ENCODE measurements at places on chromosomes 6 and 20.

DNA sequence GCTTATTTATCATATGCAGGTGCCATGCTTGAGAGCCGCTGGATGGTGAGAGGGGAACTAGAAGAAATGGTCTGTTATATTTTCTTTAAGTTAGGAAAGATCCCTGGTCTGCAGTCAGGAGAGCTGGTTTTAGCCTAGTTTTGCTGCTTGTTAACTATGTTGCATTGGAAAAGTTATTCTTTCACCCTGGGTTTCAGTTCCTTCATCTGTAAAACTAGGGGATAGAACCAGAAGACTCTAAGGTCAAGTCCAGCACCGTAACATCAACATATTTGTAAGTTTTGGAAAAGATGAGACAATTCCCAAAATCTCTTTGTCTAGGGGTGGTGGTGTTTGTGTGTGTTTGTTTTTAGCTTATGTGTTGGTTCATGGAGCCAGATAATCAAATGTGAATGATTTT is 304.0 kb downstream of the QKI start:
- no peak for DNase-seq

GRCh38 chr20:11509776-11510175 is 407.9 kb upstream of the BTBD3 start:
- DNase-seq, result no peak

DNA sequence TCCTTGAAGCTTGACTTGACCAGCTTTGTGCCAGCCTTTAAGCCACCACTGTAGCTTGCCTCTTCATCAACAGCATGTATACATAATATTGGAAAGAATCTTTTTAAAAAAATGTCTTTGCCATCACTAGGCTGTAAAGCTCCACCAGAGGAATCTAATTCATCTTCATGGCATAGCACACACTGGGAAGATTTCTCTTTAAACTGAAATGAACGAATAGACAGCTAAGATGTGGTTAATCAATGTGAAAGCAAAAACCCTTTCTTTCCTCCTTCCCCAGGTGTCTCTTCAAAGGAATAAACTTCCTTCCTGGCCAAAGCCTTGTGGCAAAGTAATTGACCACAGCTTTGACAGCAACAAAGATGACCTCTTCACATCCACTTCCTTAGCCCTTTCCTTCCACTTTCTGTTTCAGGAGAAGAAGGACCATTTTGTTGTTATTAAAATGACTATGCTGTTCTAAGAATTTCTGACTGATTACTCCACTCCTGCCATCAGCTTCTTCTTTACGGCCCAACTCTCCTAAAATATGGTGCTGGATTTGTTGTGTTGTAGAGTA is 428.7 kb upstream of the SOX4 start:
- peak; percentile 15 for DNase-seq

GRCh38 chr20:57332105-57333089 is 2.8 kb downstream of the SPO11 start:
- no peak for DNase-seq

GRCh38 chr6:41974281-41974825 is 32.7 kb upstream of the CCND3 start:
- no peak for DNase-seq

DNA sequence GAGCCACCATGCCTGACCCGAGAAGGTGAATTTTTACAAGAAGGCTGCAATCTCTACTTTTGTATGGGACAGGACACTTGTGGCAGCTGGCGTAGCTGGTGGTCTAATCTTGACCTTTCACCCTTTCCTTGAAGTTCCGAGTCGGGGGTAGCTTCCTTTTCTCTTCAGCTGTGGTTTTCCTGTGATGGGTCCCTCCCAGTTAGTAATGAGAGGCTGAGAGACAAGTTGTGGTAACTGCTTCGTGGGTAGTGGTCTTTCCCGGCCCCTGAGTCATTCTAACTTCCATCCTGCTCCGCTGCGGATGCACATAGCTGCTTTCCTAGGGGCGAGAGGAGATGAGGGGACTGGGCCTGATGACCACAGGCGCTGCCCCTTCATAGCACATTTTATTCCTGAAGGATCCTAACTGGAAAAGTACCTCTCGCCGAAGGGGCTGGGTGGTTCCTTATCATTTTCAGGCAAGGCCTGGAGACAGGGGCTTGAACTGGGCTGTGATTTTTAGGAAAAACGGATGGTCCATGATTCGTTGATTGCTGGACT is 3.1 kb downstream of the SYNJ2 start:
- DNase-seq, result no peak

DNA sequence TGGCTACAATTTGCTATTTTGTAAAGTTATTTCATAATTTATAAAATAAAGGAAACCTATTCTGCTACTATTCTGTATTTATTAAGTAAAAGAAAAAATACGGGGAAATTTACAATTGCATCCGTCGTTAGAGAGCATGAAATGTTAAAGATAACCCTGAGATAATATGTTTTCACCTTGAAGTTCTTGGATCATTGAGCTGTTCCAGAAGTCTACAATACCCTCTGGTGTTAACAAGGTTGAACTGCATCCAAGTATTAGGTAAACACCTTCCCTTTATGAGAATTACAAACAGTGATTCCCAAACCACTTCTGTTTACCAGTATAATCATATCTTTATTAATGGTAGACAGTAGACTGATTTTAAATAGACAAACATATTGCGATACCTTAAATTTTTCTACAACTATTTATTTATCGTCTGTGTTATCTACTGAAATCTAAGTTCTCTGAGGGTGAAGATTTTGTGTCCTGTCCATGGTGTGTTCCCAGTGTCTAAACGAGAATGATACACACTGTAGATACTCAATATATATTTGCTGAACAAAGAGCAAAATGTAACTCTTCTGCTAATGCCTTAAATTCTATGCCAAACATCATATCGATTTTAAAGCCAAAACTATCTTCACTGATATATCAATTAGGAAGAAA is 28.2 kb downstream of the TBC1D32 start:
- peak; percentile 16 for DNase-seq

DNA sequence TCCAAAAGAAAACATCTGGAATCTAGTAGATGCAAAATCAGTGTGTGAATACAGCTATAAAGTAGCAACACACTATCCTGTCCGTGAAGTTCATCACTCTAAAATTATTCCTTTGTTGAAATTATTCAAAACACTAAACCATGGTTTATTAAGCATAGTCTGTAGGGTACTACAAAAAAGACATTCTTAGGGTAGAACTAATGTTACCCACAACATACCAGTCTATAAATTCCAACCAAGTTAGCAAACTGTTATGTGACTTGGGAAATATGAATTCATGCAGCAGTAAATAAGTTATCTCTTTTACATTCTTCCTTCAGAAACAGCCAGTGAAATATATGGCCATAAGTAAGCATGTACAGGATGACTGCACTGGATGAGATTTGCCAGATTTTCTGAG is 580.3 kb upstream of the ADGRB3 start:
- DNase-seq, result no peak

DNA sequence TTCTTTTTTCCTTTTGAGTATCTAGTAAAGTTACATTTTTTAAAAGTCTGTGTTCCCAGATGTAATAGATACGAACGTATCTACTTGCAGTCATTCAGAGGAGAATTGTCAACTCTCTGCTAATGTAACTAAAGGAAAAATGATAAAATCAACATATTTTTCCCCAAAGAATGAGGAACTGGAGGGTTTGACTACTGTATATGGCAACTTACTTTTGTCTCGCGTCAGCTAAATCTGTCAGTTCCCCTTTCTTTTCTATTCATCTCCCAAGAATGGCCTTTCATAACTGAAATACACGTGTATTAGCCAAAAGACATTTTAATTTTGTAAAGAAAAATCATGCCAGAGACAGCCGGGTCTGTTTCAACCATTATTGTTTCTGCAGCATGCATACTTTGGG is 5.4 kb downstream of the EYA2 start:
- no peak for DNase-seq

- no peak for DNase-seq
Measured at GRCh38 chr20:48771542-48771941, 56.3 kb downstream of the PREX1 start.

GRCh38 chr6:31075528-31075927 is 36.8 kb downstream of the C6orf15 start:
- no peak for DNase-seq

GRCh38 chr20:1651268-1652058 is 6.1 kb downstream of the SIRPG start:
- no peak for DNase-seq

DNA sequence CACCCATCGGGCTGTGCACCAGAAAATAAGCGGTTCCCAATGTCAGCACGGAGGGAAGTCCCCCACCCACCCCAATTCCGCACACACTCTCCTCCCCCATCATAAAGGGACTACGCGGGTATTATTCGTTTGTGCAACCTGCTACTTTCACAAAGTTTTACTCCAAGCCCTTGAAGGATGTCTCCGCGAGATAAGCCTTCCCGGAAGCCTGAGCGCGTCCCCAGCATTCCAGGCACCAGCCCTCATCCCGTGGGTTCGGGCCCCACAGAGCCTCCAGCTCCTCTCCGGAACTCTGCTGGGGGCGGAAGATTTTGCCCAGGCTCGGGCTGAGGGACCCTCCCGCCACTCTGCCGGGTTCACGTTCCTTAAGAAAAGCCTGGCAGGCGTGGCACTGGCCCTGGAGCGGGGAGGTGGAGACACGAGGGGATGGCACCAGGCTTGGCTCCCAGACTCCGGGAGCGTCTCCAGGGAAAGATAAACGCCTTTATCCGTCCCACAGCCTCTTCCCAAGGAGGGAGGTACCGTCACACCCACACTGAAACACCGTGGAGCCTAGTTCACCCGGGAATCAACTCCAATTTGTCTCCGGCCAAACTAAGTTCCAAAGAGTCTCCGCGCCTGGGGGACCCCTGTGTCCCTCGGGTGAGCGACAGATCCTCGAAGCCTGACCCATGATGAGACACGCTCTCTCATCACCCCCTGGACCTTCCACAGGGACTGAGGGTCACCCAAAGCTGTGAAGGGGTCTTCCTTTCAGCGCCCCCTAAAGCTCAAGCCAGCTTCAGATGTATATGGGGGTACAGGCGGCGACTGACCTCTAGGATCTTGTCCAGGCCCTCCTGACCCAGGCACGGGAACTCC is 934 bp downstream of the KCNK5 start:
- no peak for DNase-seq

DNA sequence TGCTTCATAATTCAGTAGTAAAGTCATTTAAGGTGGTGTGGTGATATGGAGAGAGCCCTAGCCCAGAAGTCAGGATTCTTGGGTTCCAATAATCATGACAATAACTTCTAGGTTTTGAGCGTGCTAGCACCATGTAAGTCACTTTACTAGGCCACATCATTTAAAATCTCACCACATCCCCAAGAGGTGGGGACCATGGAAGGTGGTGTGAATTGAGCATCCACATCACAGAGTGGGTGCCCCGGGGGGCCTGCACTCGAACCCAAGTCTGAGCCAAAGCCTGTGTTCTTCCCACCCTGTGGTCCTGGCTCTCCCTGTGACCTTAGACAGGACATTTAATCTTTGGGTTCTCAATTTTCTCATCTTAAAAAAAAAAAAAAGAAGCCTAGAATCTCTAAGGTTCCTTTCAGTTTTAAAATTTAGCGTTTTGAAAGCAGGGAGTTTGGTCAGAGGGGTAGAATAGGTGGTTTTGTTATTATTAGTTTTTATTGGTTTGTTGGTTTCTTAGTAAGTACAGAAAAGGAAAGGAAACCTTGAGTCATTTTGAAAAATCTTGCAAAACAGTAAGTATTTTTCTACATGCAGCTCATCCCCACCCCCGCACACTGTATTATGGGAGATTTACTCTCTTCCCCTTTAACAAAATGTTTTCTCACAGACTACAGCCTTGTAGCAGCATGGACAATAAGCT is 26.4 kb downstream of the ARMC2 start:
- no peak for DNase-seq

DNA sequence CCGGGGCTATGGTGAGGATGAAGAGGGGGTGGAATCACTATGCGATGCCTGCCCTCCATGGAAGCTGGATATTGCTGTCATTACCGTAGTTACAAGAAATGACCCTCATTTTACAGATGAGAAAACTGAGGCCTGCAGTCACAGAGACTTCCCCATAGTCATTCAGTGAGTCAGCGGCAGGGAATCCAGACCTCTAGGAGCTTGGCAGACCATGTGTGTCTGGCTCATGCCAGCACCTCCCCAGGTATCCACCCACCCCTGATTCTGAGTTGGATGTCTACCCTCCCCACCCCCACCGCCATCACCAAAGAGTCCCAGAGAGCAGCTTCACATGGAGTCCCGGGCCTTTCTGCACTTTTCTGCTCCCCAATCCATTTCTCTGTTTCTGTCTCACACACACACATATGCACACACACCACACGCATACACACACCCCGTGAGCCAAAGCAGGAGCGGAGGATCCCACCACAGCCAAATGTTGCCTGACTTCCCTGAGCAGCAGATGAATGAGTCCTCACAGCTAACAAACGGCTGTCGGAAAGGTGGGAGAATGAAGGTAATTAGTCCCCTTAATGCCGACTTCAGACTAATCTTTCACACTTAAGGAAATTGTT is 24.8 kb downstream of the CDH22 start:
- no peak for DNase-seq

DNA sequence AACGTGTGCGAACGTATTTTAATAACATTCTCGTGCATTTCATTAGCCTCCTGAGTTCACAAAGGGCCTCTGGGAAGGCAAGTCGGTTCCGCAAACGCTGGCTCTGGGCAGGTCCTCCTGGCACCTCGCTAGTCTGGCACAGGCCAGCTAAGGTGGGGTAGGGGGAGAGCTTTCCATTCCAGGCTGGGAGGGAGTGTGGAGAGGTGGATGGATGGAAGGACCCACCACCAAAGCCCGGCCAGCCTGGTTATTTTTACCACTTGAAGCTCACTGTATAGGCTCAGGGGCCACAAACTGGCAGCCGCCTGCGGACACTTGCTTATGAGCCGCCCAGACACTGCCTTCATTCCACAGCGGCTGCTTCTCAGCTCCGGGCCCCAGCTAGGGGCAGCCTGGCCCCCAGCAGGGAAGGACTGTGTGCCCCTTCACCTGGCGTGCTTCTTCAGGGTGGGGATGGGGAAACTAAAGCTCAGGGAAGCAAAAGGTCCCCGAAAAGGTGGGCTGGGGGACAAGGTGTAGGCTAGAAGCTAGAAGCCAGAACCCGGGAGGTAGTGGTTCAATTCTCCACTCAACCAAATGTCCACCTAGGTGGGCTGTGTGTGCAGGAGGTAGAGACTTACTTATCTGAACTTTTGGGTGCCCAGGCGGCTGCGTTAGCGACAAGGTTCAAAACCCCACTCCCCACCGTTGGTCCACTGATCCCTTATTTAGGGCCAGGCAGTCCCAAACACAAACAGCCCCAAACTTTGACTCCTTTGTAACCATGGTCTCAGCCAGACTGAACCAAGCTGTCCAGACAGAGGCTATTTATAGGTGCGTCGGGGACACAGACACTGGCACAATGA is 1.7 kb downstream of the PMEPA1 start:
- no peak for DNase-seq

- DNase-seq, result no peak
Measured at GRCh38 chr20:58547623-58548475, 32.6 kb upstream of the APCDD1L start.

- peak; percentile 80 for DNase-seq
Measured at GRCh38 chr20:3781153-3781910, at the start of gene SPEF1. SPEF1 (minus strand) TSS chr20:3781448; CDS start chr20:3781287, 161 bp downstream.

- DNase-seq, result no peak
Measured at GRCh38 chr20:55009066-55009465, 533.7 kb downstream of the DOK5 start.

DNA sequence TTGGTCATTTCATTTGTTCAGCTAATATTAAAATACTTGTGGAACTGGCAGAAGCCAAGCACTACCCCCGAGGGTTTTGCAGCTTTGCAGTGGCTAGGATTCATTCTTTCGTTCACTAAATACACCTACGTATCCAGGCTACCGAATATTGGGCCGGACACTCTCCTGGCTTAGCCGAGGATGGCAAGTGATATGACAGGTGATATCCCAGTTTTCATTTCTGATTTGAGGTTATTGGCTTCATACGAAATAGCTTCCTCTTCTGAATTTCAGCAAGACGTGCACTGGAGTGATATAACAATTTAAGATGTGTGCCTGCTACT is 536 bp upstream of the MTFR2 start:
- DNase-seq, result no peak
